ENCODE measurements at places on chromosomes 12 and 14. TPM values are rescaled to one million over a fixed set of nuclear protein-coding genes. Genes with fewer than 3 reads are reported as not detected.

TNFAIP2 gene
- 46.0 TPM for total RNA-seq

KCNA5 gene
- total RNA-seq: not detected

CLEC7A gene
- 0.22 TPM for total RNA-seq

SBNO1 gene
- total RNA-seq: 14.4 TPM

GRCh38 chr12:115149685-115150378 lies 465.9 kb upstream of the TBX3 start:
- DNase-seq: no peak

GRCh38 chr12:75666126-75666938 lies 154.9 kb upstream of the KRR1 start:
- DNase-seq: no peak

- no peak for DNase-seq
Measured at GRCh38 chr12:83210933-83211332, 524.2 kb downstream of the TMTC2 start.

DNA sequence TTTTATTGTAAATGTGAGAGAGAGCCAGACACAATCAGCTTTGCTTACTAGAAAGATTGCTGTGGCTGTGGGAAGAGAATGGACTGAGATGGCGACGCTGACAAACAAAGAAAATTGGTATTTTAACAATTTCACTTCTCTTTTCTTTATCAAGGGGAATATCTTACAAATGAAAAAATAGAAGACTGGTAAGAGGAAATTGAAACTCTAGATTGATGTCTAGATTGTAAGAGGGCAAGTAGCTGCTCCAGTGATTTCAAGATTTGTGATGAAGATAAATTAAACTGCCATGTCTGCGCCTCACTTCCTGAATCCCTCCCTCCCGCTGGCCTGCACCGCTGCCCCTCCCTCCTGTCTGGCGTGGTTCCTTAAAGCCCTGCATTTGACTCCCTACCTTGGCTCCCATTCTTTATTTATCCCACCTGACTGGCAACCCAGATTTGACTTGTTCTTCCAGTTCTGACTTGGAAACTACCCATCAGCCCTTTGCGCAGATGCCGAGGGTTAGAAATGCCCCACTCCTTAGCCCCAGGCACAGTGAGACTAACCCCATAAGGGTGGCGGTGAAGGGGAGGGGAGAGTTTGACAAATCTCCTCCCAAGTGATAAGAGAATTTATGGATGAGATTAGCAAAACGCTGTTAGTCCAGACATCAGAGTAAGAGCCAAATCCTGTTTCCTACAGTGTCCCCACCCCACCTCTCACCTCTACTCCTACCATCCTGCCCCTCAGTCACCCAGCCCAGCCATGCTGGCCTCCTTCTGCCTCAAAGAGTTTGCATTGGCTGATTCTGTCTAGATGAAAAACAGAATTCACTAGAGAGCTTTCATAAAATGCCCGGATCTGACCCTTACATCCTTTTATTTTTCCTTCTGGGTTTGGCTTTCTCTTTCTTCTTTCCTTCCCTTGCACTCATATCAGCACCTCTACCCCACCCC lies 125.3 kb upstream of the ATF7IP start:
- no peak for DNase-seq

GRCh38 chr14:22850944-22851764 lies 14.8 kb downstream of the MMP14 start:
- peak; percentile 94 for DNase-seq

GRCh38 chr14:20002319-20002718 lies 356 bp downstream of the OR4Q2 start:
- DNase-seq: peak; percentile 24

DNA sequence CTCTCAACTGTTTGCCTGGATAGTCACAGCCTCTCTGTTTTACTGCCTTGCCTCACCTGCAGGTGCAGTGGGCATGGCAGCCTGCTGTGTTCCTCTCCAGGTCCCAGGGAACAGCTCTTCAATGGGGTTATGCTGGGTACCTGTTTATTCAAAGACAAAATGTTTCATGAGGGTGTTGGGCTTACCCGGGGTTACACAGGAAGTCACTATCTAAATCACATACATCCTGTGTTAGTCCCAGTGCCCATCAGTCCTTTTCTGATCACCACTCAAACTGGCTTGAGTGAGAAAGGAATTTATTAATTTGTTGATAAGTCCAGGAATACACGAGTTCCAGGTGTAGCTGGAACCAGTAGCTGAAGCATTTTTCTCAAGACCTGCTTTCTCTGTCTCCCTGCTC lies 1503.6 kb upstream of the TMEM132C start:
- DNase-seq: no peak

DNA sequence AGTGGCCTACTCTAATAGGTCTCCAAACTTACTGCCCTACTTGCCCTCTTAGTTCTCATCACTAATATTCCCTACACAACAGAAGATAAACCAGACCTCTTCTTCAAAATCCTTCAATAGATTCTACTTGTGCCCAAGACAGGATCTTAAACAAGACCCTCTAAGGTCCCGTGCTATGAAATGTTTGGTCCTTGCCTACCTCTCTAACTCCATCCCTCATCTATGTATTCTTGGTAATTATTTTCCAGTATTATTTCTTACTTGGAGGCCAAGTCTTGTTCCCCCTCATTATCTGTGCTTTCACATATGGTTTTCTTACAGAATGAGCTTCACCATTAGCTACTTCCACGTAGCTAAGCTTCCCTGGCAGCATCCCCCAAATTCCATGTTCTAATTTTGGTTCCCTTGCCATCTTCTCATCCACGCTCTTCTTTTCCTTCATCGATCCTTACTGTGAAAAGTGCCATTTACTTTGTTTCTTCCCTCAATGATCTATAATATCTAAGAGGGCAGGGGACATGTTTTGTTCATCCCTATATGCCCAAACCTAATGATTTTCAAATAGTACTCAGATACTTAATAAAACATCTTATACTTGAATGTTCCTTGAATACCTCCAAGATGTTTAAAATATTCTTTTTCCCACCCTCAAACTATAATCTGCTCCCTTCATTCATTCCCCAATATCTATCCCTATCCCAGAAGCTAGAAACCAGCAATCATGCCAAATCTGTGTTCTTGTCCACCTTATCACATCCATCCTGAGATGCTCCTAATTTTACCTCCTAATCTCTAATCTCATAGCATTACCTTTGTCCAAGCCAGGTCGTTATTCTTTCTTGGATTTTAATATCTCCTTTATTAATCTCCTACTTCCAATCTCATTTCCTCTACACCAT lies 10.1 kb downstream of the HNRNPC start:
- DNase-seq: no peak

GRCh38 chr14:97873291-97873690 lies 1076.1 kb downstream of the VRK1 start:
- no peak for DNase-seq

DNA sequence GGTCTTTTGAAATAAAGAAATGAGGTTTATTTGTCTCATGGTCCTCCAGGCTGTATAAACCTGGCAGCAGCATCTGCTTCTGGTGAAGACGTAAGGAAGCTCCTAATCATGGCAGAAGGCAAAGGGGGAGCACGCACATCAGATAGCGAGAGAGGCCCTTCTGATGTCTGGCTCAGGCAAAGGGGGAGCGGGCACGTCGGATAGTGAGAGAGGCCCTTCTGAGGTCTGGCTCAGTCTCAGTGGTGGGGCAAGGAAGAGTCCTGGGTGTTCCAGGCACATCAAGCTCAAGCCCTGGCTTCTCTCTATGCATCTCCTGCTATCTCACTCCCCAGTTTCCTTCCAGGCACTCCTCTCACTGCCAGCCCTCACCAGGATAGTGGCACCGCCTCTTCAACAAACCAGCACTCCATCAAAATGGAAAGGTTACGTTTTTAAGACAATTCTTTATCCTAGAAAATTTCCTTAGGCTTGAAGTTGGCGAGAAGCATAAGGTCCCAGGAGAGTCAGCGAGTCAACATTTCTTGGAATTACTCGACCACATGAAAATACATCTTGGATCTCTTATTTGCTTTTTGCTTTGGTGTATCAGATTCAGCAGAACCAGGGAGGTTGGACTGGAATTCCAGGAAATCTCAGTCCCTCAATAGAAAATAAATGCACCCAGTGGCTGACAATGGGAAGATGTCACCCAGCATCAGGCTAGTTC lies 189.6 kb upstream of the TMEM132C start:
- DNase-seq: no peak

GRCh38 chr12:462936-463705 lies 3.4 kb downstream of the B4GALNT3 start:
- no peak for DNase-seq

DNA sequence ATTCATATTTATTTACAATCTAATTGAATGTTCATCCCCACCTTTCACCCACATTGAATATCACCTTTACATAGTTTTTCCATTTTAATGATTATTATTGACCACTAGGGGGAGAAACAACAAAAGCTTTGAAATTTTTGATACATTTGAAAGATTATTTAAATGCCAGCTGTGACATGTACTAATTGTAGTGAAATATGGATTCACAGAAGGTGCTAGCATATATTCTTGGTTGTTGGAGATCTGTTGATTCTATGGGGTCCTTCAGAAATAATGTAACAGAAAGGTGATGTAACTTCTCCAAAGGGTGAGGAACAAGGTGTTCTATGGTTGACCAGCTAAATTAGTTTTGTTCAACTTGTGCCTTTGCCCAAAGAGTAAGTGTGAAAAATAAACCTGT lies 22.4 kb upstream of the GPR33 start:
- DNase-seq: peak; percentile 51

All from lung microvascular endothelial cell (primary cell).